NCI-H345 (cell line): ENCODE measurements at places on chromosomes 1 and 21.

DNA sequence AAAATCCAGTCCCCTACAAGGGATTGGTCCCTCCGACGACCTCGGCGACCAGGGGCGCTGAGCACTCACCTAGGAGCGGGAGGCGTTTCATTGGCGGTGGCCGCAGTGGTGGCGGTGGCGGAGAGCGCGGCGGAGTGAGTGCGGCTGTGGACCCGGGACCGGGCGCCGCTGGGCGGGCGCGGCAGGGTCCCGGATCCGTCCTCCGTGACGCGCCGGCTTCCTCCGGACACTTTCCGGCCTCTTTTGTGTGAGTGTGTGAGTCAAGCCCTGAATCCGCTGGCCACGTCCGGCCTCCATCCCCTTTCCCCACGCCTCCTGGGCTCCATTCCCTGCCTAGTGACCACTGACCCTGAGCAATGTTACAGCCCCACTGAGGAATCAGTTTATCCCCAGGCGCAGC lies at the start of gene ADGRL4:
TSS of gene ADGRL4 (minus strand) at position 167 of the 400 bp plus-strand sequence. CDS start at position 91, 76 bp downstream.
- DNase-seq, result no peak

GRCh38 chr1:156767879-156768604 lies 707 bp downstream of the PRCC start:
- no peak for DNase-seq

- no peak for DNase-seq
These were observed 64.8 kb downstream of the PRDM2 start for GRCh38 chr1:13764588-13765332.

DNA sequence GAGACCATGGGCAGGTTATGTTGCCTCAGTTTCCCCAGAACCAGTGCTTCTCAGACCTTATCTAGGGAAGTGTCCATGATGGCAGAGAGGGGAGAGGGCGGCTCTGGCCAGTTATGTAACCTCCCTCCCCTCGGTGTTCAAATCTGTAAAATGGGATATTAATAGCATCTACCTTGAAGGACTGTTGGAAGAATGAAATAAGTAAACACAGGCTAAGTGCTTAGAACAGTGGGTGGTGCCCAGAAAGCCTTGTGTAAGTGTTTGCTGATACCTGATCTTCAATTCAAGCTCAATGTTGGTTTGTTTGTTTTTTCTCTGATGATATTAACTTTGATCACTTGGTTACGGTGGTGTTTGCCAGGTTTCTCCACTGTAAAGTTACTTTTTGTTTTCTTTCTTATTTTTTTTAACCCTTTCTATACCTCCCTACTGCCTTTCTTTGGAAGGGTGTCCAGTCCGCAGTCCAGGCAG lies 34.9 kb downstream of the EPHA2 start:
- DNase-seq, result peak; percentile 85

- no peak for DNase-seq
These were observed 160.2 kb upstream of the IRF2BP2 start for GRCh38 chr1:234769986-234770795.

- DNase-seq, result no peak
These were observed 2.6 kb upstream of the MAPKAPK2 start for GRCh38 chr1:206682111-206682510.

DNA sequence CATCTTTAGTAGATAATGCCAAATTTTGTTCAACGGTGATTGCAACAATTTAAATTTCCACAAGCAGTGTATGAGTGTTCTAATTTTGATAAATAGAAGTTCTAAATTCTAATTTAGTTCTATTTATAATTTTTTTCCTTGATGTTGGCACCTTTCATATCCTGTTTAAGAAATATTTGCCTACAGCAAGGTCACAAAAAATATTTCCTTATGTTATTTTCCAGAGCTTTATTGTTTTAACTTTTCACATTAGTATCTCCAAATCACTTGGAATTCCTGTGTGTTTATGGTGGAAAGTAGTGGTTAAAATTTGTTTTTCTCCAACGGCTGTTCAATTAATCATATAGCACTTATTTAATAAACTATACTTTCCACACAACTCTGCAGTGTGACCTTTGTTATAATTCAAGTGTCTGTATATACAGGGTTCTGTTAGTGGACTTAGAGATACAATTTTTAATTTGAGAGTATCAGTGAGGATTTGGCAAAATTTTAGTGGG lies 94.3 kb upstream of the CD55 start:
- DNase-seq, result no peak

GRCh38 chr1:59151387-59151761 lies 145.5 kb upstream of the FGGY start:
- DNase-seq, result no peak

GRCh38 chr1:19969898-19970660 lies 9.3 kb downstream of the PLA2G2A start:
- DNase-seq, result no peak

DNA sequence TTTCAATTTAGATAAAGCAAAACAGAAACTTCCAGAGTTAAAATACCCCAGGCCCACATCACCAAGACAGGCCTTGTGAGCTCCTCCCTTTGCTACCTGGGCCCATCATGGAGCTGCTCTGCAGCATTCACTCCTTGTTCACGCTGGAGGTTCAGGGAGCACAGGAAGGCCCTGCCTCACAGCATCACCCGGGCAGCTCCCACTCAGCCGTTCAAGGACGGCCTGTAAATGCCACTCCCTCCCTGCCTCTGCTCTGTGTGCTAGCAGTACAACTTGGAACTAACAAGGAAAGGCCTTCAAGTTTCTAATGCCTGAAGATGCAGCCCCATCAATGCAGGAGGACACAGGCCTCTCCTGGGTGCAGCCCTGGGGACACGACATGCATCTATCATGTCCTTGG lies 11.6 kb downstream of the ATP5PO start:
- no peak for DNase-seq

- DNase-seq, result no peak
These were observed 81.0 kb downstream of the NOTCH2 start for GRCh38 chr1:119988306-119989062.

- no peak for DNase-seq
These were observed 19.3 kb downstream of the TRMT13 start for GRCh38 chr1:100152271-100152670.

GRCh38 chr1:201356236-201356635 lies 21.2 kb downstream of the TNNT2 start:
- no peak for DNase-seq
